ENCODE measurements at places on chromosomes 2 and 18. TPM values are rescaled to one million over a fixed set of nuclear protein-coding genes. Genes with fewer than 3 reads are reported as not detected.

The SERPINB3 gene
- 0.10 TPM for total RNA-seq

The SNED1 gene
- total RNA-seq: 0.79 TPM

The TDRD15 gene
- not detected for total RNA-seq

The TWIST2 gene
- 16.6 TPM for total RNA-seq

The LPIN1 gene
- 8.7 TPM for total RNA-seq

The GAL3ST2 gene
- total RNA-seq: 0.13 TPM

The RGPD3 gene
- total RNA-seq: 0.13 TPM

The MOGAT1 gene
- not detected for total RNA-seq

The CD226 gene
- 0.08 TPM for total RNA-seq

The EXOC6B gene
- 7.0 TPM for total RNA-seq

The SERPINB8 gene
- 7.8 TPM for total RNA-seq

The COQ10B gene
- total RNA-seq: 20.0 TPM

The MALL gene
- total RNA-seq: 166 TPM

The GKN2 gene
- 3.5 TPM for total RNA-seq

The NR4A2 gene
- 2.0 TPM for total RNA-seq

The CCDC85A gene
- 0.22 TPM for total RNA-seq

The SOWAHC gene
- total RNA-seq: 11.8 TPM

The TTR gene
- not detected for total RNA-seq

The PTPRM gene
- total RNA-seq: 33.0 TPM

The ASPRV1 gene
- total RNA-seq: 0.37 TPM

The FAM161A gene
- 8.0 TPM for total RNA-seq

The RNF144A gene
- 10.0 TPM for total RNA-seq

The XIRP2 gene
- total RNA-seq: not detected

The DHX57 gene
- total RNA-seq: 21.6 TPM

The PDE11A gene
- 0.67 TPM for total RNA-seq

The TAF4B gene
- total RNA-seq: 4.8 TPM

The INHBB gene
- total RNA-seq: 22.9 TPM

The DUSP19 gene
- total RNA-seq: 0.78 TPM

The NT5C1B gene
- not detected for total RNA-seq

The LRATD1 gene
- 0.02 TPM for total RNA-seq

The CNDP1 gene
- not detected for total RNA-seq

The FER1L5 gene
- not detected for total RNA-seq

The CCDC74B gene
- total RNA-seq: 6.1 TPM

The KIF1A gene
- total RNA-seq: 0.83 TPM

The SAG gene
- not detected for total RNA-seq

The KCNG2 gene
- total RNA-seq: not detected

The GPAT2 gene
- not detected for total RNA-seq

The ALPG gene
- total RNA-seq: 0.45 TPM
